ENCODE measurements at places on chromosomes 16 and 17.

DNA sequence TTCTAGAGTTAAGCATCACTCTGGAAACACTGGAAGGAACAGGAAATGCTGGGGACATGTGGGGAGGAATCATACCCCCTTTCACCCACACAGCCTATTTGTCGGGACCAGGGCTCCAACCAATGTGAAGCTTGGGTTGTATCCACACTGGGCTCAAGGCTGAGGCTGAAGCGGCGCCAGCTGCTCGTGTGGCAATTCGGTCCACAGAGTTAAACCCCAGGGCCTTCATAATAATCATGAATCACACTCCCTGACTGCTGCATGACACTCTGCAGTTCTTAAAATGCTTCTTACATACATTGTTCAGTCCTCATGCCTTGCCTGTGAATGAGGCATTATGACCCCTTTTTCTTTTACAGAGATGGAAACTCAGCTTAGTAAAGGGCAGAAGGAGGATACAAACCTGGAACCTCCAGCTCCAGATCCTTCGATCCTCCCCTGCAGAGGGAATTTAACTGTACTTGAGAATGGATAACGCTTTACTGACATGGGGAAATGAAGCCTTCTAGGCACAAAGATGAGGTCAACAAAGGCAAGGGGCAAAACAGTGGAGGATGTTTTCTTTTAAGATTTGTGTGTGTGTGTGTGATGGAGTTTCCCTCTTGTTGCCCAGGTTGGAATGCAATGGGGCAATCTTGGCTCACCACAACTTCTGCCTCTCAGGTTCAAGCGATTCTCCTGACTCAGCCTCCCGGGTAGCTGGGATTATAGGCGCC is 72.7 kb downstream of the SOX9 start:
- DNase-seq: peak; percentile 35

DNA sequence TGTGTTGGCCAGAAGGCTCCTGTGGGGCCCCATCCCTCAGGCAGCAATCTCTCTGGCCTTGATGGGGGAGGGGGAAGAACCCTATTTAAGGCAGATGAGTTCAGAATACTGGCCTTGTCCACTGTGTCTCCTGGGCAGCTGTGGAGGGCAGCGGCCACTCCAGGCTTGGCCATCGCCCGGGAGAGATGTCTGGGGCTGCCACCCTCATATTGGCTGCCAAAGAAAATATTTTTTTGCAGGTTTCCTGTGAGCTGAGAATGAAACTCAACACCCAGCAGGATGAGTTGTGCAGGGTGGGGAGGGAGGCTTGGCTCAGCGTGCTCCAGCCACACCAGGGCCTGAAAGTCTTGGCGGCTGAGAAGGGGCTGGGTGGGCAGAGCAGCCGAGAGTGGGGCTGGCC is 14.4 kb upstream of the TIMP2 start:
- DNase-seq: no peak

DNA sequence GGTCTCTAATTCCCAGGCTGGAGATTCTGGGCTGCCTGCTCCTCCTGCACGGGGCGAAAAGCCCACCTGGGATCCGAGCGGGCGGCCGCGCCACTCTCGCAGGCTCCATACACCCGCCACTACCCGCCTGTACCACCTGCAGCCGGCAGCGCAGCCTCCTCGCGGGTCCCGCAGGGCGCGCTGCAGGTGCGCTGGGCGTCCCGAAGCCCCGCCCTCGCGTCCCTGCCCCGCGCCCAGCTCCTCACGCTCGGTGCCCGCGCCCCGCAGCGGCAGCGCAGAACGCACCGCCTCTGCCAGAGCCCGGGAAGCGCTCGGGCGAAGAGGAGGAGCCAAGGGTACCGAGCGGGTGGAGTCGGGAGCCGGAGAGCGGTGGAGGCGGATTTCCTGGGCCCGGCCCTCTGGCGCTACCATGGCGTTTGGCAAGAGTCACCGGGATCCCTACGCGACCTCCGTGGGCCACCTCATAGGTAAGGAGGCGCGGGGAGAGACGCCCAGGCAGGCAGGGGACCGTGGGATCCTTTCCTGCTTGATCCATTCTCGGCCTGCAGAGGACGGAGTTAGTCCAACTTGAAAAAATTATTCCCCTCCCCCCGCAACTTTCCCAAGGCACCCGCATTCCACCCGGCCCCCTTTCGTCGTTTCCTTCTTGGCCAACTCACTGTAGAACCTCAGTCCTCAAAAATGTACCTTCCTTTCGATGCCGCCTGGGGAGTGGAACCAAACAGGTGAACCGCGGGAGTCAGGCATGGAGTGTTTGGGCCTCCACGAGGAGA is at the start of gene TOM1L1:
TSS of gene TOM1L1 (plus strand) at position 396 of the 773 bp plus-strand sequence. CDS start at position 410, 14 bp downstream.
- peak; percentile 55 for DNase-seq

DNA sequence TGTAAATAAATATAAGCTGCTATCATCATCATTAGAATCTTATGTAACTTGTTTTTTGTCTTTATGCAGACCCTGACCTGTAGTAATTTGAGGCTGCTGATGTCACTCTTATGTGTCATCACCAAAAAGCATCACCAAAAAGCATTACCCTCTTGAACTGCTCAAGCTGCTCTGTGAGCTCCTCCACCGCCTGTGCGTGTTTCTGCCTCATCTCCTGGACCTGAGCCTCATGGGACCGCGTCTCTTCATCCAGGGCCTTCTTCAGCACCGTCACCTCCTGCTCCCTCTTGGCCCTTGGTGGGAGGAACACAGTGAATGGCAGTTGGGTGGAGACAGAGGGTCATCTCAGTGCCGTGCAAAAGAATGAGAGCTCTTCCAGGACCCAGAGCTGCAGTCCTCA is 82.4 kb downstream of the NDE1 start:
- no peak for DNase-seq

GRCh38 chr16:16884451-16884850 is 505.5 kb downstream of the NPIPA7 start:
- DNase-seq: no peak

GRCh38 chr17:82023447-82024241 is 539 bp downstream of the LRRC45 start:
- no peak for DNase-seq

DNA sequence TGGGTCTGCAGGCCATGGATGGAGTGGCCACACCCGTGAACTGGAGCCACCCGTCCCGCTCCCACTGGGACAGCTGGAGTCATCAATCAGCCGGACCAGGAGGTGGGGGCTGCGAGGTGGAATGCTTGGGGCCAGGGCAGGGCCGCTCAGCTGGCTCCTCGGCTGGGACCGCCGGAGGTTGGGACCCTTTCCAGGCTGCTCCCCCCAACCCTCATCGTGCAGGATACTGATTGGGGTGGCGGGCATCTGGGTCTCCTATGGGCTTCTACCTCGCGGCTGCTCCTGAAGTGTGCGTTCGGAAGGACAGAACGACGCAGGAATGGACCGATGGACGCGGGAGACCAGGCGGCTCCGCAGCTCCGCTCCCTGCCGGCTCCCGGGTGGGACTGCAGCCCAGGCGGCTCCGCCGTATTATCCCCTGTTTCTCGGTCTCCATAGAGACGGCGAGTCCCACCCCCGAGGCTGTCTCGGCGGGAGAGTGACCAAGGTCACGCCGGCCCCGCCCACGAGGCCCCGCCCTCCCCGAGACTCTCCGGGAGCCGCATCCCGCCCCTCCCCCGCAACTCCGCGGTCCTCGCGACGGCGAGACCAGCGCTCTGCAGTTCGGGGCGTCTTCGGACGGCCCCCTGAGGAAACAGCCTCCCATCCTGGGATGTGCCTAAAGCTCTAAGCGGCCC is at the start of gene TPPP3:
TSS of gene TPPP3 (minus strand) at position 388 of the 677 bp plus-strand sequence. CDS start 2,387 bp downstream, outside the sequence.
- peak; percentile 59 for DNase-seq

DNA sequence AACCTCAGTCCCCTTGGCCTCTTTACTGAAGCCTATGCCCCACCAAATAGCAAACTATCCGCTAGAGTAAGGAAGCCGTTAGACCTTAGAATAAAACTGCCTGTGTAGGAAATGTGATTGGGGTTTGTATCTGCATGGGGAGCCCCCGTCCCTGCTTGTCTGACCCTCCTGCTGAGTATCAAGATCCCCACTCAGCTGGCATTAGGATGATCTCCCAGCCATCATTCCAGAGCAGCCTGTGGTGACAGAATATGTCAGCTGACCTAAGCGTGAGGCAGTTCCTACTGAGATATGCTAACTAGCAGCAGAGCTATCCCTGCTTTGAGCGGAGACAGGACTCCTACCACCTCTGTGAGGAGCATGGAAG is 645 bp upstream of the GFOD2 start:
- peak; percentile 59 for DNase-seq

- DNase-seq: peak; percentile 36
Observed at GRCh38 chr16:22641131-22641628, 130.5 kb downstream of the NPIPB5 start.

DNA sequence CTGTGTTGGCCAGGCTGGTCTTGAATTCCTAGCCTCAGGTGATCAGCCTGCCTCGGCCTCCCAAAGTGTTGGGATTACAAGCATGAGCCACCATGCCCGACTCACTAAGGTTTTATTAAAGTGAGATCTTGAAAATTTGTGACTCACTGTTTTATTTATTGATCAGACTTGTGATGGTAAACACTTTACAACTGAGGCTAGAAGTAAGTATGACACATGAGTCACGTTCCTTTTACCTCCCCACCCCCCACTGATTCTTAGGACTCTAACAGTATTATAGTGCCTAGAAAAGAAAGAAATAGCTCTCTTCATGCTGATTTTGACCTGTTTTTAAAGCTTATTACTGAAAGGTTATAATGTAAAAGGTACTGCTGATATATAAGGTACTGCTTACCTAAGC is 160.6 kb downstream of the TANC2 start:
- DNase-seq: no peak

DNA sequence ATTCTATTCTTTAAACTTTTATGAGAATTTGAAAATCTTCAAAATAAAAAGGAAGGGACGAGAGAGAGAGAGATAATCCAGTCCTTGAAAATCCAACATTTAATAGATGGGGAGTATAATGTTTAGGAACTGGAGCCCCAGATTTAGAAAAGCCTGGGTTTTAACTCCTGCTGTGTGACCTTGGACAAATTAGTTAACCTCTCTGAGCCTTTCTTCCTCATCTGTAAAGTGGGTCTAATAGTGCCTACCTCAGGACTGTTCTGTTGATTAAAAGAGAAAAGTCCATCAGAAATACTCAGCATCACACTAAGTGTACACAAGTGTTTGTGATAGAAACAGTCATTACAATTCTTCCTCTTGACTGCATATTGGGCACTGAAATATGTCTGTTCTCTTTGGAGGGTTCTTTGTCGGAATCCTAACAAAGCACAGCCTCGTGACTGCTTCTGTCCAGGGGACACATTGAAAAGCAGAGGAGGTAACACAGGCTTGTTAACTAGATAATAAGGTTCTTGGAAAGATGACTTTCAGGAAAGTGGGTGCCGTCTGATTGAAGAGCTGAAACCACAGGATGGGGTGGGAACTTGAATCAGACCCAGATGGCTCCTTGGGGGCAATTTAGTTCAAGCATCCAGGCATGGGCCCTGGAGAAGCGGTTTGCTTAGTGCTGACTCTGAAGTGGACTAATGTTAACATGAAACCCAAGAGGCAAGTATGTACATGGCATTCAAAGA is 128.2 kb downstream of the CLEC16A start:
- DNase-seq: peak; percentile 53

GRCh38 chr16:48478393-48478792 is 93.2 kb upstream of the SIAH1 start:
- DNase-seq: peak; percentile 78

GRCh38 chr17:80080081-80080480 is 21.3 kb upstream of the GAA start:
- DNase-seq: peak; percentile 12

DNA sequence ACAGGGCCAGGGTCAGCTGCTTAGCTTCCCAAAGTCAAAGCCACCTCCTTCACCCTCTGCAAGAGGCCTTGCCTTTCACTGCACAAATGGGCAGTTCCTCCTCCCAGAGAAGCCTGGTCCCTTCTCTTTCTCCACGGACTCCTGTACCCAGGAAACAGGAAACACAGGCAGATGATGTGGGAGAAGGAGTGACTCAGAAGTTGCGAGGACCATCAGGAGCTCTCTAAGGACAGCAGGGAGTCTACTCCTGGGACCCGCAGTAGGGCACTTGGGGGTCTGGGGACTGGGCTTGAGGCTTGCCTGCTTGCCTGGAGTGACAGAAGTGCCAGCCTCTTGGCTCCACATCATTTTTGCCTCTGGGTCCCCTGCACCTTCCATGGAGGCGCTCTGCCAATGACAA is 47.4 kb upstream of the KSR1 start:
- peak; percentile 14 for DNase-seq

DNA sequence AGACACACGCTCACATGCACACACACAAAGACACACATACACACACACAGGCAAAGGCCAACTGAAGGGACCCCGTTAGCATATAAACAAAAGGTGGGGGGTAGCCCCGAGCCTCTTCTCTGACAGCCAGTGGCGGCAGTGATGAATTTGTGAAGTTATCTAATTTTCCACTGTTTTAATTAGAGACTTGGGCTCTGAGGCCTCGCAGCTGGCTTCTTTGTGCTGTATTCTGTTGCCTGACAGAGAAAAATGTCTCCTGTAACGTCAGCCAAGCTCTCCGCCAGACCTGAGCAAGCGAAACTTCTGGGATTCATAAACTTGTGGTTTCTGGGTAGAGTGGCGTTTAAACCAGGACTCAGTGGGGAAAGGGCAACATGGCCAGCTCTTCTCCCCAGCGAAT is 113.9 kb upstream of the FOXF1 start:
- peak; percentile 94 for DNase-seq

DNA sequence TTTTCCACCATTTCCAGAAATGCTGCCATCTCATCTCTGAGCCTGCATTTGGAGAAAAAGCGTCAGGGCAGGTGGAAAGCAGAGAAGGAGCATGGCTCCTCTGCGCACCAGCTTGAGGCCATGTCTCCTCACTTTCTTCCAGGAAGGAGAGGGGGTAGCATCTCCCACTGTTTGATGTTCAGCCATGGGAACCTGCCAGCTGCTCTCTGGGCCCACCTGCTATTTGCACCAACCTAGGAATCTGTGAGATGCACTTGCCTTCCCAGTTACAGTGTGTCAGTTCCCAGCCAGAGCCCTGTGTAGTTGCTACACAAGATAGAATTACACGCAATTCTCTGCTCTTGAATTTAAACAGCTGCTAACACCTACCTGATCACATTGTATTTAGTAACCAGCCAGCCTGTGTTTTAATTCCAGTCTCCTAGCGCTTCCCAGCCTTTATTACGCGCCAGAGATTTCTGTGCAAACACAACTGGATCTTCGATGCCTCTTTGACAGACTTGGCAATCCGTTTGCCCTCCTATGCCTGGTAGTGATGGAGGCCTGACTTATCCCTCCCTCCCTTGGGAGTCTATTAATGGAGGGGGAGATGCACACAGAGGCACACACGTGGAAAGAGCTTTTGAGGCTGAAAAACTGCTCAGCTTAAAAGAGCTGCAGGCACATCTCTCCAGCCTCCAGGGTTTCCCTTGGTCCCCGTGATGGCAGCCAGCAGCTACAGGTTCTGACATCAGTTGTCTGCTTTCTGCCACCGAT is 98.1 kb upstream of the SEC14L1 start:
- DNase-seq: no peak
